ENCODE measurements at places on chromosomes 3 and 15.
A peak's percentile ranks its signal among the peaks of the same experiment; 100 is the strongest.

- no peak for DNase-seq
These were observed 17.8 kb upstream of the HDGFL3 start for GRCh38 chr15:83225449-83225848.

DNA sequence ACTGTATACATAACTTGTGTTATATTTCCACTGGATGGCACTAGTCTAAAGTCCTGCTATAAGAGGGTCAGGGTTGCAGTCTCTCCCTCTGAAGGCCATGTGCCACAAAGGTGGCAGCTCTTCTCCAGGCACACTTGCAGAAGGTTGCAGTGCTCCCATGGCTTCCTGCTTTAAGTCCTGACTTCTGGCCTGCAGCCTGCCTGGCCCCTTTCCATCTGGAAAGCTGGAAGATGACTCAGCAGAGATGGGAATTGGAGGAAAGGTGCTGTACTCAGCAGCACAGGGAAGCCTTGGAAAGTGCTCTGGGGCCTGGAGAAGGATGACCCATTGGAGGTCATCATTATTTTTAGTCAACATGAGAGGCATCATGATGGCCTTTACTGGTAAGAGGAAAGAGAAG lies 40.9 kb upstream of the MRPL3 start:
- no peak for DNase-seq

DNA sequence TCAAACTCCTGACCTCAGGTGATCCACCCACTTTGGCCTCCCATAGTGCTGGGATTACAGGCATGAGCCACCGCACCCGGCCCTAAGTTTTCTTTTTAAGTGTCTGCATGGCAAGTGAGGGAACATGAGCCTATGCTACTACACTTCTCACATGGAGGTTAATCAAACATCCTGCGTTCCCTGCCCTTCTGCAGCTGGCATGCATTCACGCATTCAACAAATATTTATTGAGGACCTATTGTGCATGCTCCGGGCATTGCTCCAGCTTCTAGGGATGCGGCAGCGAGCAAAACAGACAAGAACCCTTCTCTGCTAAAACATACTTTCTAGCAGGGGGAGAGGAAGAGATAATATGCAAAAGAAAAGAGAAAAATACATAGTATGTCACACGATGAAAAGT lies 42.6 kb upstream of the ACKR4 start:
- no peak for DNase-seq

DNA sequence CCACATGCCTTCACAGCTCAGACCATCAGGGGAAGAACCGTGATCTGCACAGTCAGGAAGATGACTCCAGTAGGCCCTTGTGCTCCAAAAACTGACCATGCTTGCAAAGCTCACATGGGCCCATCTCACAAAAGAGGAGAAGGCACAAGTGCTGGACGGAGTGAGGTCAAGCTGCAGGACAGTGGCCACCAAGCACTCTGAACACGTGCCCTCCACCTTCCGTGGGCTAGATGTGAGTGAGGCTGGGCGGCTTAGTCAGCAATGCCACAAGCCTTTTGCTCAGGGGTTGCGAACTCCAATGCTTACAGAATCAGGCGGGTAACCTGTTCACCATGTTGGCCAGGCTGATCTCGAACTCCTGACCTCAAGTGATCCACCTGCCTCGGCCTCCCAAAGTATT lies 70.9 kb downstream of the SCN5A start:
- peak; percentile 4 for DNase-seq

DNA sequence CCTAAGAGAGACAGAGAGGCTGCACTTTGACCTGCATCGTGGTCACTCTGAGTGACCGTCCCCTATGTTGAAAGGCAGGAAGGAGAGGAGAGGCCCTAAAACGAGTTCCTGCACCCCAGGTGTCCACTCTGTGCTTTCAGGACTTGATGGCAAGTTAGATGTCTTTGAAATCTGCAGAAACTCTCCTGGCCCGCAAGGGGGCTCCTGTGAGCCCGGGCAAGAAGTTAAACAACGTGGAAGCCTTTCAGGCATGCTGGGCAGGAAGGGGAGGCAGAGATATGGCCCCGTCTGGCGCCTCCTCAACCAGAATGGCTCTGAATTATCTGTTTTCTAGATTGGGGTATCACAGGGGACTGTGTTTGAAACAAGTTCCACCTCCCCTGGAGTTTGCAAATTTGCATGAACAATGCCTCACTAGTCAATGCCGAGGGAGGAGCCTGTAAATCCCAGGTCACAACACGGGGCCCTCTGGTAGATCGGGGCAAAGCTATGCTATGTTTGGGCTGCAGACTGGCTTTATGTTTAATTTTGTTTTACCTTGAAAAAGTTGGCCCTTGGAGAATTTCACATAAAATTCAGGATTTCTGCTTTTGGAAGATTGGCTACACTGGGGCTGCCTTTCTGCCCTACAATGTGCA lies 9.8 kb downstream of the CTXND1 start:
- DNase-seq = peak; percentile 33
